Stimulated activated CD4-positive, alpha-beta T cell treated with anti-CD3 and anti-CD28 coated beads, Interleukin-1b, Interleukin-23, amount 100 ng/mL, for 1 hour (primary cell): ENCODE measurements at places on chromosomes 1 and 21.

- DNase-seq: no peak
These were observed 77.9 kb downstream of the ZC3H11B start for GRCh38 chr1:219534991-219535390.

DNA sequence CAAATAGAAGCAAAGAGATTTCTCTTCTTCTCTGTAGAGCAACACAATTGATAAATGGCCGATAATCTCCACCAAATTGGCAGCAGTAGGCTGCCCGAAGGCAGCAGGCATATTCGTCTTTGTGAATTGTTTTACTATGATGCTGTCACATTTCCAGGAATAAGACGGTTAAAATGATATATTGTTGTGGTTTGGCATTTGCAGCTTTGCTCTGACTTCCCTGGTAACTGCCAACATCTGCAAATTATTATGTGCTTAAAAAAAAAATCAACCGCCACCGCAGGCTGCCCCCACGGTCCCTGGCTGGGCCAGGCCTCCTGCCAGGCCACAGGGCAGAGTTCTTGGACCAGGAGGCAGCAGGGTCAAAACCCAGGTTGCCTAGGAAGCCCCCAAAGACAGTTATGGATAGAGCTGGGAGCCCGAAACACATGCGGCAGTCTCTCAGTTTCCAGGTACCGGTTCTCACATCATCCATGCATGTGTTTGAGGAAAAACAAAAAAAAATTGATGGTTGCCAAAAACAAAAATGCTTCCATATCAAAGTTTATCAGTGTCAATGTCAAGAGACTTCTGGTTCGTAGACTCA, 179.3 kb downstream of the ETS2 start:
- no peak for DNase-seq

GRCh38 chr1:46607345-46608130, 3.5 kb upstream of the MKNK1 start:
- no peak for DNase-seq

- no peak for DNase-seq
These were observed 78.6 kb downstream of the PDE9A start for GRCh38 chr21:42732033-42732410.

DNA sequence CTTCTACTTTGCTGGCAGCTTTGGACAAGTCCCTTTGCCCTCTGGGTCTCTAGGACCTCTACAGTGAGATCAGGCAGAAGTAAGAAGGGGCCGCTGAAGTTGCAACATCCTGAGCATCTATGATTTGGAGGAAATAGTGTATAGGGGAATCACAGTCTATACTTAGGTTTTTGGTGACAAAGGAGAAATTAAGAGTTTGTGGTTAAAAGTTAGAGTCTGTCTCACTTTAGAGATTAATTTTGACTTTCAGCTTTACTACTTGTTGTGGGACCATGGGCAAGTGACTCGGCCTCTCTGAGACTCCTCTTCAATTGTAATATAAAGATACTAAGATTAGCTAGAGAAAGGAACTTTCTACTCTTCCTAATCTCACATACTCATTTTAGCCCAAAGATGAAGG, 33.1 kb upstream of the LMX1A start:
- DNase-seq: no peak

- DNase-seq: no peak
These were observed 40.4 kb upstream of the PIGC start for GRCh38 chr1:172484252-172484651.

- no peak for DNase-seq
These were observed 85.1 kb downstream of the PLPP3 start for GRCh38 chr1:56494306-56494705.

DNA sequence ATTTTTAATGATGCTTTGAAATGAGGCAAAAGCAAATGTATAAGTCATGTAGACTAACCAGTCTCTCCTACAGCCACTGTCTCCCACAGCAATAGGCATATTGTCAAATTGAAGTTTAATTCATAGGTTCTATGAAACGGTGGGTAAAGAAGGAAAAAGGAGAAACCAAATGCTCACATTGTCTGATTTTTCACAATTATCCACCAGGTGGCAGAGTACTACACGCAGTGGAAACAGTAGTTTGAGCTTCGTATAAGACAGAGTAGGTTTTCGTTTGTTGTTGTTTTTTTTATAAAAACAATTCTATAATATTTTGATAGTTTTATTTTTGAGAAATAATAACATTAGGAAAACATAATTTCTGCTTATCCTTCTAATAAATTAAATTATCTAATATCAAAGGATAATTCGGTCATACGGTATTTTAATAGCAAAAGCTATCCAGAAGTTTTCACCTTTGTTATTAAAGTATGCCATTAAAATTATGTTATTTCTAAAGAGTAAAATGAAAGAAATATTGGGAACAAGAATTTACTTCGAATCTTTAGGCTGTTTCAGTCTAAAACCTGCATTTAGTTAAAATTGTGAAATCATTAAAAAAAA, 39.1 kb downstream of the TYW3 start:
- no peak for DNase-seq

- no peak for DNase-seq
These were observed 19.7 kb upstream of the SUMO3 start for GRCh38 chr21:44837537-44837936.

- DNase-seq: no peak
These were observed 167.9 kb upstream of the C8B start for GRCh38 chr1:57133686-57134085.

GRCh38 chr1:19670787-19671186, 6.1 kb downstream of the HTR6 start:
- no peak for DNase-seq

DNA sequence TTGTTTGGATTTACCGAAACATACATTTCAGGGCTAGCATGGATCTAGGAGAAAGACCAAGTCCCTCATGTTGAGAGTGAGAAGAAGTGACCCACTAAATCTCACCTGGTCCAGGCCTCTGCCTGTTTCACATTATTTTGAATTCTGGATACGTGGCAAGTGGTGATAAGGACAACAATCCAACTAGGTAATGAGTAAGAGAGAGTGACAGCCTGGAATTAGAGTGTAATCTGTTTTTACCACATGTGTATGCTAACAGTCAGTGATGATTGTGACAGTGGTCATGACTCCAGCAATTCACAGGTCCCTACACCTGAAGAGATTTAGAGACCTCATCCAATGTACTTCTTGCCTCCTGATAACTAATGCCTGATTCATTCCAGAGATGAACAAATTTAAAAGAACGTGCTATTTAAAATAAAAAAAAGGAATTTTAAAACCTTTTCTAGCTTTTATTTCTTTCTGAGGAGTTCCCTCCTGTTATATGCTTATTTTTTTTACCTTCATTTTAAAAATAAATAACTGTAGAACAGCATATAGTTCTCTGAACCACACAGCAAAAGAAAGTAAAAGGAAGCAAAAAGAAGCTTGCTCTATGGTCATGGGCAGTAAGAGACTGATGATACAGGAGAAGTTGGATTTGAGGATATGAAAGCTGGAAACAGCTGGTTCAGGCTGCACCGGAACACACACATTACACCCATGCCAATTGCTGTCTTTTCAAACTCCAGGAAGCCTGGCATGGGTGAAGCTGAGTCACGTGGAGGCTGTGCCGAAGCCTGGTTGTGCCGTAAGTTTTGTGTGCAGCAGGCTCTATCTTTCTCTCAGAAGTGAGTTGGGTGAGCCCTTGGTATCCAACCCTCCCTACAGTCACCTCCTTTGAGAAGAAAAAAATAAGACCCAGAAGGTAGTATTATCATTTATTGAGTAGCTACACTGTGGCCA, 14.7 kb downstream of the C1orf116 start:
- no peak for DNase-seq

DNA sequence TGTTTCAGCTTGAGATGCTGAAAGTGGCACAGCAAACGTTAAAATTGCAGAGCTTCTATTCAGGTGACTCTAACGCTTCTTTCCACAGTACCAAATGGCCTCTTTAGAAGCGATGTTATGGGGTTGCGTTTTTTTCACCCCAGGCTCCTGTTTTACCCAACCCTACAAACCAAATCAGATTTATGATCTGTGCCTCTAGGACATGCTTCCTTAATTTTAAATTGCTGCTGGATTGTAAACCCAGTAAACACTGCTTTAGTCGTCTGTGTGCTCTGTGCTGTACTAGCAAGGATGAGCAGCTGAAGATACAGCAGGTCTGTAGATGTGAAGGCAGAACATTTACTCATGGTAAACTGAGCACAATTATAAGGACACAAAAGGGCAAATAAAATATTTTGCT, 13.0 kb downstream of the KCNK2 start:
- DNase-seq: no peak

DNA sequence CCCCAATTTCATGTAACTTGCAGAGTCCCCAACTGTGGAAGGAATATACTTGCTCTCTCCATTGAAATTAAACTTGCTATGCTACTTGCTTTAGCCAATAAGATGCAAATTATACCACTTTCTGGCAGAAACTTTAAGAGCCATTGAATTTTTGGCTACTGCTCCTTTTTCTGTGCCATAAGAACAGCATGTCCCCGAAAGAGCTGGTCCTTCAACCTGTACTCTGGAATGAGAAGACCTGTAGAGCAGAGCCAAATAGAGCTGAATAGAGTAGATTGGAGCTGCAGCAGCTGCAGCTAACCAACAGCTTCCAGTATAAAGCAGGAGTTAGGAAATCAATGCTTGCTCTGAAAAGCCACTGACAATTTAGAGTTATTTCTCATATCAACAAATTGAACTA, 472.3 kb upstream of the B3GALT2 start:
- no peak for DNase-seq

DNA sequence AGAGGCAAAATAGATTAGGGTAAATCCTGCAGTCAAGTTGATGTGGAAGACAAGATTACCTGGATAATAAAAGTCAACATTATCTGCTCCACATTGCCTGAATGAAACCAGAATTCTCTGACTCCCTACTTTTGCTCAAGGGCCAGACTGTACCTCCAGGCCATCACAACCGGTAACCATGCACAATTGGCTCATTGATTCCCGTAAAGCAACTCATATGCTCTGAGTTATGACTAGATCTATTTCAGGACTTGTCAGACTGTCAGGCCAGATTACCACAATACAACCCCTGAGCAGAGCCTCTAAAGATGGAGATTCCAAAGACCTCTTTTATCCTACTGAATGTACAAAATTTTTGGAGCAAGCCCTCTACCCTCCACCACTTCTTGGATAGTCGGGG, 90.4 kb downstream of the ODF2L start:
- no peak for DNase-seq

GRCh38 chr1:178959543-178960460, 65.9 kb upstream of the FAM20B start:
- no peak for DNase-seq

DNA sequence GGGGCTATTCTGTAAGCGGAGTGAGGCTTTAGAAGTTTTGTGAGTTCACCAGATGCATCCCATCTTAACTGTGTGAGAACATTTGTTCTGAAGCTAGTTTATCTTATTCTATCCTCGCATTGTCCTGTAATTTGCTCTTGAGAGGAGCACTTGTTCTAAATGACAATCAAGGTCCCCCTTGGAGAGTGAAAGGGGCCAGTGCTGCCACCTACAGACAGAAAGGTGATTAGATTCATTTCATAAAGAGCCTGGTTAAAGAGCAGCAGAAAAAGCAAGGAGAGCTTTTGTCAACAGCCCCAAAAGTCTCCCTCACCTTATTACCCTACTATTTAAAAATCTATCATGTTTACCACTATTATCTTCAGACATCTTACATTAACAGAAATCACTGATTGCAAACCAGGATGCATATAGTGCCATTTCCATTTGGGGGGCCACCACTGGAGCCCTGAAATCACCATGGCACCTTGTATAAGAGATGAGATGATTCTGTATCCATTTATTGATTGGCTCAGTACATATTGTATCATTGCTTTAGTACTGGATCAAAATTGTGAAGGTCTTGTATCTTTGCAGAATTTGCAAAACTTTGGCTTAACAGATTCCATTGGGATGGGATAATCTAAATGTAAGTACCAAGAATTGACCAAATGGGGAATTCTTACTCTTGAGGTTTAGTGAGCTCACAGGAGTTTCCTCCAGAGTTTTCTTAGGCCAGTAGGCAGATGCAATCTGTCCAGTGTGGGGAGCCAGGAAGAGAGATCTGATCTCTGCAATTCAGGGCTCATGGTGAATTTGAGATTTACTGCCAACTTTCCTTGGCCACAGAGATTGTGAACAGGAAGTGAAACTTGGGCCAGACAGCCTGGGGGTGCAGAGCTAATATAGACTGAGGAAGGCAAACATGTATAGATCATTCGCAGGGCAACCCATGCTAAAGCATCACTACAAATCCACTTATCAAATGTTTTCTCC, 64.3 kb upstream of the TRABD2B start:
- no peak for DNase-seq

DNA sequence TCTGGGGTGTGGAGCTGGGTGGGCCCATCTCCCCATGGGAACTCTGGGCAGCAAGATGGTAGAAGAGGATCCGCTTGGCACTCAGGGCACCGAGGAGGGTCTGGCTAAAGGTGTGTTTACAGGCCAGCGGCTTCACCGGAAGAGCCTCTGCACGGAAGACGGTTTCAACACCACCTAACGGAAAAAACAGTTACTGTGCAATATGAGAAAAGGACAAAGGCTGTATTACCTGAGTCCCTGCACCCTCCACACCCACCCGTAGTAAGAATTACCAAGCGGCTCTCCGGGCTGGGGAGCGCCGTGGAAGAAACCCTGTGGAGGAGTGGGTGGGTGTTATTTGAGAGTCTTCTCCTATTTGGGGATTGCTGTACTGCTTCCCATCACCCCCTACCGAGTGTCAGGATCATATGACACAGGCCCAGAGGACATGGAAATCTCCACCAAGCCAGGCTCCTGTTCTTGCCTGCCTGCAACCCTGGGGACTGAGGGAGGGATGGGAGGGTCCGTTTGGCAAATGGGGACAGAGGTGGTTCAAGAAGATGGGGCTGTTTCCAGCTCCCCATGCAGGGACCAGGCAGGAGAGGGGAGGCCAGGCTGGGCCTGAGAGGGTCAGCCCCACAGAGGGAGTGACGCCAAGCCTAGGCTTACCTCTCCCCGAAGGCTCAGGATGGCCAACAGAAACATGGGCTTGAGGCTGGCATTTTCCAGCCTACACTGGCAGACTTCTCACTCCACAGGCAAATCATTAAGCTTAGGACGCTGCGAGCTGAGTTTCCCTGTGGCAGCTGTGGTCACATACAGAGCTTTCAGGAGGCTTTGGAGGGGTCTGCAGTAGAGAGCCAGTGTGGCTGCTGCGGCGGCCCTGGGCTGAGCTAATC, 203.5 kb upstream of the TMEM51 start:
- no peak for DNase-seq

DNA sequence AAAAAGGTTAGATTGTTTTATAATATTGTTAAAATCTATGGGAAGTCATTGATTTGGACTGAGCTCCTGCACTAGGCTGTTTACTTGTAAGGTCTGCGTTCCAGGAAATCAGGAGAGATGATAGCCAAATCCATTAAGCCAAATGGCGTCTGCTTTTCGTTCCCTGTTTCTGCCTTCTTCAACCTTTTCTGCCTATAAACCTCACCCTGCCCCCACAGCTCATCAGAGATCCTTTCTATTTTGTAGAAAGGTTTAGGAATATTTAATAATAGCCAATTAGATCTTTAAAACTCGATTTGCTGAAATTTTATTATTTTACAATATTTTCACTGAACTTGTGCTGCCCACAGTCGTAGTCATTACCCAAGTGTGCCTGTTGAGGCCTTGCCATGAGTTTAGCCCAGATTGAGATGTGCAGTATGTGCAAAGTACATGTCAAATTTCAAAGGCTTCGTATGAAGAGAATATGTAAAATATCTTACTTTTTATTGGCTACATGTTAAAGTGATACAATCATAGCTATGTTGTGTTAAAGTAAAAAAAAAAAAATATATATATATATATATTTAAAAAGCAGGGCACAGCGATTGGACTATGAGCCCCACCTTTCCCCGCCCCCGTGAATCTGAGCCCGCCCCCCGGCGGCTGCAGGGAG, 444 bp upstream of the IARS2 start:
- no peak for DNase-seq

GRCh38 chr21:46066591-46067331, 31.2 kb upstream of the COL6A2 start:
- no peak for DNase-seq
